ENCODE measurements at places on chromosomes 16 and 17.

DNA sequence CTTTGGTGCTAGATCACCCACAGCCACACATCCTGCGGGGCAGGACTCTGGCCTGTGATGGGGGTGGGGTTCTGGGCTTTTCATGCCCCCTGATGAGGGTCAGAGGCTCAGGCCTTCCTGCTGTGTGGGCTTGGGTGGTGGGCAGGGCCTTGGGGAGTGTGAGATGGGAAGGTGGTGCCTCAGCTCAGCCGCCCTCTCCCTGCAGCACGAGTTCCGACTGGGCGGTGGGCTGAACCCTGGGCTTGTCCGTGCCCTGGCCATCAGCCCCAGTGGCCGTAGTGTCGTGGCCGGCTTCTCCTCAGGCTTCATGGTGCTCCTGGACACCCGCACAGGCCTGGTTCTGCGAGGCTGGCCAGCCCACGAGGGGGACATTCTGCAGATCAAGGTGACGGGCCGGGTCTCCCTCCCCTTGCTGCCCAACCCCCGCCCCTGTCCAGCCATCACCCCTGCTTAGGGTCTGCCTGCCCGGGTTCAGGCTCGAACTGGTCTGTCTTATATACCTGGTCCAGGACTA, 6.8 kb upstream of the SERPINF2 start:
- no peak for DNase-seq

DNA sequence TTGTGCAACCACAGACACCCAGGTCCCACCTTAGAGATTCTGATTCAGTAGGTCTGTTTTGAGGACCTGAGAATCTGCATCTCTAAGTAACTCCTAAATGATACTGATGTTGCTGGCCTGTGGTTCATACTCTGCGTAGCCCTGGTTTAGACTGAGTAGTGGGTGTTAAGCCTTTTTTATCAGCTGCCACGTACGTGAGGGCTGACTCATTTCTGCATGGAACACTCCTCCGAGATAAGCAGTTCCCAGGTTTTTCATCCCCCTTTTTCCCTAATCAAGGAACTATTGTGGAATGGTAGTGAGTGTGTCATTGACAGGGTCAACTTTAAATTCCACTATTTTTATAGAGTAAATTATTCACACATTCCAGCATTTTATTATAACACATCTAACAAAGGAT, 26.1 kb downstream of the CDRT4 start:
- DNase-seq: no peak

DNA sequence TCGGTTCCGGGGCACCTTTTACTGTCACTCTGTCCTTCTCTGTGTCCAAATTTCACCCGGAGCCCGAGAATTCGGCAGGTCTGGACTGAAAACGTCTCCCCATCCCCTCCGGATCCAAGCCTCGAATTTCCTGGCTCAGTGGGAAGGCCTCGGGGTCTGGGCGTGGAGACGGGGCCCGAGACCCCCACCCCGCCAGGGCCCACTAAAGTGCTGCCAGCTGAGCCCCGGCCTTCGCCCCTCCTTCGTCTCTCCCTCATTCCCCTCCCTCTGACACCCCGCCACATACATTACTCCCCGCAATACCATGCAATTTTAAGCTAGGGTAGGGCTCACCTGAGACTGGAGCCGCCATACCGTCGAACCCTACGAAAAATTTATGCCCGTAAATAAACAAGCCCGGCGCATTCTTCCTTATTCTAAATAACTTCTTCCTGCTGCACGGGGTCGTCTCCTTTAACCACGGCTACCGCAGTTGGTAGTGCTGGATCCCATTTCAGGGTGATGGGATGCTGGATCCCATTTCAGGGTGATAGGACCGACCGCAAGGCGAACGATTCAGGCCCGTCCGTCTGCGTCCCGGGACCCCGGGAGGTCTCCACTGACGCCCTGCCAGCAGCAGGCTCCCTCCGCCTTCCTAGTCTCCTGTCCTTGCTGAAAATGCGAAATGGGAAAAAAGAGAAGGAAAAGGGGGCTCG, 4.4 kb upstream of the OR1F1 start:
- no peak for DNase-seq

DNA sequence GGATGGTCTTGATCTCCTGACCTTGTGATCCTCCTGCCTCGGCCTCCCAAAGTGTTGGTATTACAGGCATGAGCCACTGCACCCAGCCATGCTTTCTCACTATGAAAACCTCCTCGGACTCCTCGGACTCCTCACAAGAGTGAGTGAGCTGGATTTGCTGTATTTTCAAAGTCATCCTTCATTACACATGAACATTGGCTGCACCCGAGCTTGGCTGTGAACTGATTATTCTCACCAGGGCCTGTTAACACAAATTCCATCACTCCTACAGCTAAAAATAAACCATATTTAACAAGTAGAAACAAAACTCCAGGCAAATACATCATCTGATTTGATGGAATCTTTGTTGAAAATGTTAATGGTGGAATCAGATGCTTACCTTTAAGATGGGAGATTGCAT, 50.3 kb downstream of the PITPNC1 start:
- DNase-seq: no peak

DNA sequence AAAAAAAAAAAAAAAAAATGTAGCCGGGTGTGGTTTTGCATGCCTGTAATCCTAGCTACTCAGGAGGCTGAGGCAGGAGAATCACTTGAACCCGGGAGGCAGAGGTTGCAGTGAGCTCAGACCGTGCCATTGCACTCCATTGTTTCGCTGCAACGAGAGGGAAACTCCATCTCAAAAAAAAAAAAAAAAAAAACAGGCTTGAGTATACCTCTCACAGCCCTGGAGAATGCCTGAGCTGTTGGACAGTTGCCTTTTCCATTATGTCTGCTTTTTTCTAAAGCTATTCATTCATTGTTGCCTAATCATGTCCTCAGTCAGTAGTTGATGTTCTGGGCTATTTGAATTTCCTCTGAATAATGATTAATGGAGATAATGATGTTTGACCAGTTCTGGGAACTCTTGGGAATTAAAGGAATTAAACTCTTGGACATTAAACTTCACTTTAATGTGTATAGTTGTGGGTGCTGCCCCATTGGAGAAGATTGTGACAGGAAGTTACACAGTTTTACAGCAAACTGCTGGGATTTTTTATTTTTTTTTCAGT, 11.8 kb downstream of the HMOX2 start:
- DNase-seq: no peak

- peak; percentile 60 for DNase-seq
These were observed 527 bp downstream of the EIF5A start for GRCh38 chr17:7307686-7308624.

DNA sequence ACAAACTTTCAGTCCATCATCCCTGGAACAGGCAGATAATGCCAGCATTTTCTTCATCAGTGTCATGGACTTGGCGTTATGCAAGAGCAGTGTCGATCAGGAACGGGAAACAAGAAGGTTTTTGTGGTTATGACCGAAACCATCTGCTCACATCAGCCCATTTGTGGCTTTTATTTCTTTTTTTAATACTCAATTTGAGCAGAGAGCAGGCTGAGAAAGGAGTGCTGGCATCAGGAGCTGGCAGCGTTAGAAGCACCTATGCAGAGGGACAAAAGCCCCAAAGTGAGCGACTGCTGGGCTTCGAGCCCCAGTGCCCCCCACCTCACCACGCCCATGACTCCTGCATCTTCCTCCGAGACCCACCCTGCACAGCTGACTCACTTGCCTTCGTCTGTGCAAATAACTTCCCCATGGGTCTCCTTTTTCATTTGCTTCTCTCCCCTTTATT, 16.2 kb upstream of the CD300E start:
- DNase-seq: no peak

- DNase-seq: no peak
These were observed 44.8 kb upstream of the FBXO47 start for GRCh38 chr17:39011907-39012468.

- DNase-seq: no peak
These were observed 896.8 kb downstream of the CDH11 start for GRCh38 chr16:64225036-64225435.

- DNase-seq: no peak
These were observed 5.9 kb downstream of the DEF8 start for GRCh38 chr16:89954462-89954861.

GRCh38 chr17:9331279-9332131, 244.1 kb downstream of the STX8 start:
- DNase-seq: no peak
